Ovary (tissue), 10 donors: ENCODE measurements at places on chromosomes 2 and 18. TPM values are rescaled to one million over a fixed set of nuclear protein-coding genes. Genes with fewer than 3 reads are reported as not detected.

ESPNL gene
- 0.33 TPM for total RNA-seq

TNS1 gene
- total RNA-seq: 356 TPM

LIMS4 gene
- total RNA-seq: 8.7 TPM

DNA sequence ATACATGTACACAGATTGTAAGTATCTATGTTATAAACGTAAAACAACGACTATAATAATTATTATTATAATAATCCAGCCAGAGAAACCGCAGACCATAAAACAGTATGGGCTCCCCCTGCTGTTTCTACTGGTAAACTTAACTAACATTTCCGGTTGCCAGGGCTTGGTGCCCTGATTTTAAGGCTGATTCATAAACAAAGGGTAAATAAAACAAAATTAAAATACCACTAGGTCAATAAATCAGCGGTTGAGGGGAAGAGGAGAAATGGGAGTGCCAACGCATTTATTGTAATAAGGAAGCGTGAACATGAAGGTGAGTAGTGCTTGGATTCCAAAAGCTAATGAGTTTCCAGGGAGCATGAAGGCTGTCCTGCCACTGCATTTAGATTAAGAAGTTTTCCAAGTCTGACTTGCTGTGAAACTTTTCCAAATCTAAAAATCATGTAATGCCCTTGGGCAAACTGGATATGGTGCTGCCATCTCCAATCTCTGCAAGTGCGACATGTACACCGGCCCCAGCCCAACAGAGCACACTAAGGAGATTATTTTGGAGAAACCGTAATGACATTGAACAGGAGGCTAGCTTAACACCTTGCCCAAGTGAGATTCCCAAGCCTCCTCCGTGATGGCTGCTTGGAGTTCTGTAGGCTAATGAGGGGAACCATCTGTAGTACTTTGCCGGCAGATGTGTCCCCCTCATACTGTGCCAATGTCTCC is 50.7 kb upstream of the HNRNPA3 start:
- H3K4me1 ChIP-seq: peaks cover 3% of the 10 kb centered on the region
- H3K36me3 ChIP-seq: no peaks in the 10 kb centered on the region
- H3K27ac ChIP-seq: no peak overlapping the region
- DNase-seq: no peak
- no peak overlapping the region for H3K4me3 ChIP-seq

DNA sequence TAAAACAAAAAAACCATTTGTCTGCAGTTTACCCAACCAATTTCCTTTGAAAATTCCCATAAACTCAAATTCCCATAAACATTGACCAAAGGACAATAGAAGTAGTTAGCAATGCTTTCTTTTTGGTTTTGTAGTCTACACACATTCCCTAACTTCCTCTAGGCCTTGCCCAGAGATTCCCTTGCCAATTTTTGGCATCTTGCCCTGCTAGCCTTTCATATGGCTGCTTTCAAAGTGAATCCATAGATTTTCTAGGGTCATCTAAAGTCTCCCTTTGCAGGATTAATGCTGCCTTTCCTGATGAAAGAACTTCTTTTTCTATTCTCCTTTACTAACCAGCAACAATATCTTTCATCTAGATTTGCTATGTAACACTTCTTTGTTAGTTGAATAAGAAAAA is 33.4 kb downstream of the THSD7B start:
- no peak overlapping the region for H3K4me3 ChIP-seq
- H3K36me3 ChIP-seq: no peaks in the 10 kb centered on the region
- no peak for DNase-seq
- no peaks in the 10 kb centered on the region for H3K27me3 ChIP-seq
- H3K4me1 ChIP-seq: no peaks in the 10 kb centered on the region

DNA sequence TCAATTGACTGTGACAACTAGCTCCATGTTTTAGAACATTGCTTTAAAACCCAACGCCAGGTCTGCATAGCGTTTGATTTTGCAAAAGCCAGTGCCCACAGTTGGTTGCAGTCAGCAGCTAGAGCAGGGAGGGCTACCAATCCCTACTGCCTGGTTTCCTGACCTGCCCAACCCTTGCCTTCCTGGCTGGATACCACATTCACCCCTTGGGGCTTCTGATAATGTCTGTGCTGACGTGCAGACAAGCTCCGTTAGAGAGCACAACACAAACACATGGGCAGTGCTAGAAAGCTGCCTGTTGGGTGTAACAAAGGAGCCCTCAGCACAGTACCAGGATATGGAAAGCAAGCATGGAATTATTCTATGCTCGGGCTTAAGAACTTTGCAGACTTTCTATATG is 71.4 kb upstream of the THSD7B start:
- no peak for DNase-seq
- no peak overlapping the region for H3K4me3 ChIP-seq
- no peak overlapping the region for H3K27ac ChIP-seq
- H3K27me3 ChIP-seq: no peaks in the 10 kb centered on the region

GRCh38 chr18:21134895-21135294 is 23.3 kb upstream of the ROCK1 start:
- no peak overlapping the region for H3K4me3 ChIP-seq
- H3K4me1 ChIP-seq: no peaks in the 10 kb centered on the region
- no peak overlapping the region for H3K27ac ChIP-seq
- DNase-seq: no peak

DNA sequence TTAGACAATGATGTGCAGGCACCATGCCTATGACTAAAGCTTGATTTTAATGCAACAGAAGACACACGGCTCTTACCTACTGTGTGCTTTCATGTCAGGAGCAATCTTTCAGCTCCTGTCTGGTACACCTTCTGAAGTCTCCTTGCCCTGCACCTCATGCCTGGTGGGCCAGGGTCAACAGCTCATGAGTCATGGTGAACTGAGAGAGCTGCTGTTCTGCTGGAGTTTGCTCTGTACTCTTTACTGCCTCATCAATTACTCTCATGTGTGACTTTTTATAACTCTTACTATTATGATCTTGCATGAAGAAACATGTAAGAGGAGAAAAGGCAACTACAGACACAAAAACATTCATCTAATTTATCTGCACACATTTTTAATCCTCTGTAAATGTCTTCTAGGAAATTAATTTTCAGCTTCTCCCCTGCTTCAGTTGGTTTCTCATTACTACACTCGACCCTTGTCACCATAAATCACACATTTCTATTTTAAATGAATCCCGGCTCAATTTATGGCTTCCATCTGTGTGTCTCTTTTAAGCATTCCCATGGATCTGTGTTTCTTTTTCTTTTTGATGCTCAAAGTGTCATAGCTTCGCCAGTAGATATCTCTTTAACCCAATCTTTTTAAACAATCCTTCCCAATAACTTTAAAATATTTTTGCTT is 9.7 kb downstream of the SERPINB7 start:
- no peak overlapping the region for H3K4me3 ChIP-seq
- H3K27me3 ChIP-seq: no peaks in the 10 kb centered on the region
- H3K4me1 ChIP-seq: no peaks in the 10 kb centered on the region
- no peaks in the 10 kb centered on the region for H3K36me3 ChIP-seq
- no peak overlapping the region for H3K27ac ChIP-seq

GRCh38 chr2:218746470-218746795 is 35.5 kb upstream of the CYP27A1 start:
- H3K4me1 ChIP-seq: no peaks in the 10 kb centered on the region
- no peaks in the 10 kb centered on the region for H3K27me3 ChIP-seq
- no peaks in the 10 kb centered on the region for H3K36me3 ChIP-seq
- no peak overlapping the region for H3K4me3 ChIP-seq

- H3K36me3 ChIP-seq: no peaks in the 10 kb centered on the region
- H3K27ac ChIP-seq: peak overlapping the region; percentile 37
- H3K4me1 ChIP-seq: peaks cover 9% of the 10 kb centered on the region
- no peak for DNase-seq
- no peak overlapping the region for H3K4me3 ChIP-seq
These were observed 105.0 kb downstream of the GPD2 start for GRCh38 chr2:156541229-156541628.

GRCh38 chr2:25521665-25522387 is 151.6 kb downstream of the DTNB start:
- no peaks in the 10 kb centered on the region for H3K36me3 ChIP-seq
- H3K27ac ChIP-seq: no peak overlapping the region
- H3K27me3 ChIP-seq: no peaks in the 10 kb centered on the region

- H3K4me3 ChIP-seq: no peak overlapping the region
- no peaks in the 10 kb centered on the region for H3K27me3 ChIP-seq
- H3K27ac ChIP-seq: no peak overlapping the region
- DNase-seq: no peak
These were observed 2.5 kb upstream of the TET3 start for GRCh38 chr2:73982140-73982617.

- no peak overlapping the region for H3K27ac ChIP-seq
- H3K4me3 ChIP-seq: no peak overlapping the region
- H3K36me3 ChIP-seq: no peaks in the 10 kb centered on the region
- no peaks in the 10 kb centered on the region for H3K4me1 ChIP-seq
- no peaks in the 10 kb centered on the region for H3K27me3 ChIP-seq
These were observed 849.4 kb downstream of the LRRTM4 start for GRCh38 chr2:76672798-76673197.

DNA sequence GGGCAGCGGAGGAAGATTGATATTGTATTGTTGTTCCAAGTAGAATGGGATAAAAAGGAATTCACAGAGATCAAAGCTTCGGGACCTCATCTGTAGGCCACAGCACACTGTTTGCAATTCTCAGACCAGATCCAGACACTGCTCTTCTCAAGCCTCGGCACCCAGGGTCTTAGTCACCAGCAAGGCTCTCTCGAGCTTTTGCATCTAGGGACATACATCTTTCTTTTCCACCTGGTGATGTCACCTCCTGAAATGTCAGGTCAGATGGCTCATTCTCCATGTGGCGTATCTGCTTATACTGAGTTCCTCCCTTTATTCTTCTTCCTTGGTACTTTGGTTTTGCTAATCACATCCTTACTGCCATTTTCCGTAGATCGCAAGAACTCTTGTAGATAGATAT is 42.9 kb upstream of the SNTG2 start:
- DNase-seq: no peak
- no peak overlapping the region for H3K27ac ChIP-seq
- H3K27me3 ChIP-seq: no peaks in the 10 kb centered on the region
- no peak overlapping the region for H3K4me3 ChIP-seq

DNA sequence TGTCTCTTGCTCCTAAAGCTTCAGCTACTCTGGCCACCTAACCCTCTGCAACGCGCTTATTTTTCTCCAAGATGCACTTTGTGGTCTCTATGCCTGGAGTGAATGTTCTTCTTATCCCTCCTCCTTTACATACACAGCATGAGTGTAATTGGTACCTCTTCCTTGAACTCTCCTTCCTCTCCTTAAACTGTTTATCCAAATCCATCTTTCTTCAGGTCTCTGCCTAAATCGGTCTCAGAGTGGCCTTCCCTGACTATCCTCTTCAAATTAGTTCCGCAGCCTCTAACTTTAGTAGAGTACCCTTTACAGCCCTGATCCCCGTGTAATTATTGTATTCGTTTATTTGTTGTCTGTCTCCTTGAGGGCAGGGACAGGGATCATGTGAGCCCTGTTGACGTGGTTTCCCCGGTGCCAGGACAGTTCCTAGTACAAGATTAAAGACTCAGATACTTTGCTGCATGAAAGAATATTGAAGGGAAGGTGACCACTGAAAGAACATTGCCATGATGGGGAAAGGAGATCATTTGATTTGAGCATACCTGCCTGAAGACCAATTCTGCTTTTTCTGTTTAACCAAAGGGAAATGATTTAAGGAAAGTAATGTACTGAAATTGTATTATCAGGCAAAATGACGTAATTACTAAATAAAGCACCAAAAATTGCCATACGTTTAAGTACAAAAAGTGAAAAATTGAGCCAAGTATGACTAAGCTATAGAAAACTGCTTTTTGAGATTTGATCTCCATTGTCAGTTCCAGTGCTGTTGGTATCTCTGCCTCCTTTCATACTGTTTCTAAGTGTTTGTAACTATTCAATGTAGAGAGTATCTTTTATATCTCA is 1.2 kb downstream of the CNOT9 start:
- peak overlapping the region; percentile 91 for H3K27ac ChIP-seq
- H3K27me3 ChIP-seq: no peaks in the 10 kb centered on the region
- H3K36me3 ChIP-seq: no peaks in the 10 kb centered on the region
- peaks cover 7% of the 10 kb centered on the region for H3K4me1 ChIP-seq
- peak overlapping the region; percentile 69 for H3K4me3 ChIP-seq
